ENCODE measurements at places on chromosomes 7 and 10.

DNA sequence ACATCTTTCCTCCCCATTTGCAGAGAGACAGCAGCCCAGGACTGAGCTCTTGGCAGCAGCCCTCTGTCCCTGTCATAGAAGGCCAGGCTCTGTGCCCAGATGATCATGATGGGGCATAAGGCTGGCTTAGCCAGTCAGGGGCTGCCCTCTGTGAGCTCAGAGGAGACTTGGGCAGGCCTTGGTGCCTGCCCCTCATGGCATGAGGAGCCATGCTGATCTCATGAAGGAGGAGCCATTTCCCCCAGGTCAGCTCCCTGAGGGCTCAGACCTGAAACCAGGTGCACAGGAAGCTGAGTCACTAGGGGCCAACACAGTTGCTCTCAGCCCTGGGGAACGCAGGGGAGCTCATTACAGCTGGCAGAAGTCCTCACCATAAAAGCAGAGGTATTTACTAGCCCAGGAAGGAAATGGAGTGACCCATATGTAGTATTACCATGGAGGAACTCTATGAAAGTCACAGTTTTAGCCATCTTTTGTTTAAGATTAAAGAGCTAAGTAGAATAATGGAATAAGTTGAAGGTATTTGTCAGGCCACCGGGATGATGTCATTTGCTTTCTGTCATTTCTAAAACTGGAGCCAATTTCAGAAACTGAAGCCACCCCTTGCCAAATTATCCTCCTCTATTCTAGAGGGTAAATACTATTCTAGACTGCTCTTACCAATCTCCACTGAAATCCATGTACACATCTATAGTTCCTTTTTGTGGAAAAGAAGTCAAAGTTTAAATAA lies 362.4 kb upstream of the ZNF32 start:
- DNase-seq, result no peak

- DNase-seq, result no peak
Observed at GRCh38 chr10:101402711-101403110, 48.7 kb downstream of the BTRC start.

- DNase-seq, result no peak
Observed at GRCh38 chr10:17682236-17682946, 38.4 kb downstream of the STAM start.

GRCh38 chr7:28573059-28573553 lies 160.8 kb downstream of the CREB5 start:
- no peak for DNase-seq

- DNase-seq, result no peak
Observed at GRCh38 chr7:19024261-19024660, 93.2 kb downstream of the TWIST1 start.

- DNase-seq, result no peak
Observed at GRCh38 chr10:58857251-58857805, 319.1 kb upstream of the PHYHIPL start.

GRCh38 chr10:96721207-96721572 lies 876 bp upstream of the PIK3AP1 start:
- no peak for DNase-seq

DNA sequence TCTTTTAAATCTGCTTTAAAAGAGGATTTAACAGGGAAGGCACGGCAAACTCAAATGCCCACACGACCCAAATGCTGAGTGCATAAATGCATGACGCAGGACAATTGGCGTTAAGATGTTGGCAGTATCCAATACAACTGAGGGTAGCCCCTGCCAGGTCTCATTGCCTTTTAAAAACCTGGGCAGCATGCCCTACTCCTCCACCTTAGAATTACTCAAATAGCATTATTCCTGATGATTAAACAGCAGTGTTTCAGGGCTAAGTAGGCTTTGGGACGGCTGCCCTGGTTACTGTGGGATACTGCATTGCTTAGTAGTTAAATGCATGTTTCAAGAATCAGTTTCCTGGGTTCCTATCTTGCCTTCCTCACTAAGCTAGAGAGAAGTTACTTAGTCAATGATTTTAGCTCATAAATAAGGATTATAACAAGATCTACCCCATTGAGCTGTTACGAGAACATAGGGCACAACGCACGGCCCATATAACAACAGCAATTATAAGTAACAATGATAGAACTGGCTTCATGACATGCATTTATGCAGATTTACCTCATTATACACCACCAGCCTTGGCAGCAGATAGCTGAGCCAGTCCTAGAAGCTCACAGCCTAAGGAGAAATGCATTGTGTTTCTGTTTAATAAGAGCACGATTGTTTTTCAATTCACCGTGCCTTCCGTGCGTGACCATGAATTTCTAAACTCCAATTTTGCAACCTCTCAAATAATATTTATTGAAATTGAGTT lies 7.9 kb downstream of the TUBAL3 start:
- DNase-seq, result no peak
